ENCODE measurements at places on chromosomes 7 and 10. TPM values are rescaled to one million over a fixed set of nuclear protein-coding genes. Genes with fewer than 3 reads are reported as not detected.
A peak's percentile ranks its signal among the peaks of the same experiment; 100 is the strongest.

GRCh38 chr7:158477866-158478265, 109.8 kb downstream of the PTPRN2 start:
- no peaks in the 10 kb centered on the region for H3K27me3 ChIP-seq
- DNase-seq, result no peak
- H3K4me1 ChIP-seq, result no peaks in the 10 kb centered on the region
- H3K4me3 ChIP-seq, result no peak overlapping the region

GRCh38 chr7:16244469-16244868, 176.9 kb downstream of the CRPPA start:
- no peak overlapping the region for H3K4me3 ChIP-seq
- no peaks in the 10 kb centered on the region for H3K4me1 ChIP-seq
- H3K27me3 ChIP-seq, result no peaks in the 10 kb centered on the region
- no peak for DNase-seq
- no peak overlapping the region for H3K27ac ChIP-seq

DNA sequence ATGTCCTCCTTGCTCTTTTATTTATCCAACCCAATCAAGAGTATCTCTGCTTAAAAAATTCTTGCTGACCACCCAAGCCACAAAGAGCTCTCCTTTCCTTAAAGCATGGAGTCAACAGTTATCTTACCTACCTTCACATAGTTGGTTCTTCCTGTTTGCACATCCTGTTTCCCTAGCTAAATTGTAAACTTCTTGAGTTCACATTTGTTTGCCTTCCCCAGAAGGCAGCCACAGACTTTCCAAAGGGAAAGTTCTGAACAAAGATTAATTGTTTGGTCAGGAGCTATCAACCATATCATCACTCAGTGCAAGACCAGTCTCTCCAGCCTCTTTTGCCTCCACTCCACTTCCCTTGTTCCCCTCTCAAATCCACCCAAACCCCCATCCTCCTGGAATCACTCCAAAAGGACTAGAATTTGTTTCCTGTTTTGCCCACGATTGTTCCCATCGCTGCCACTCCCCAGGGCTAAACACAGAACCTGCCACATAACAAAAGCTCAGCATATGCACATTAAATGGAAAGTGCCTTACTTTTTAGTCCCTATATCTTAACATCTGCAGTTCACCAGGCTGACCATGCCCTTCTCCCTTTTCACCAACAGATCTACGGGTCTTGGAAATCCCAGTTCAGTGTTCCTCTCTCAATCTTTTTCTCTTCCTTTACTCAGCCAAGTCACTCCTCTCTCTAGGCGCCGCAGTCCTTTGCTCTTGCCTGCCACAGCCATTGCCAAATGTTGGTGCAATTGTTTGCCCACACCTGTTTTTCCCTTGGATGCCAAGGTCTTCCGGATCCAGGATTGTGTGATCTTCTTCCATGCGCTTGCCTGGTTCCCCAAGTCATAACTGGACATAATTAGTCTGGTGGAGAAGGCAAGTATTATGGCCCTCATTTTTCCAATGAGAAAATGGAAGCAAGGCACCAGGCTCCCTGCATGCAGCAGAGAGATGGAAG, 265.5 kb downstream of the KCNMA1 start:
- no peaks in the 10 kb centered on the region for H3K27me3 ChIP-seq
- DNase-seq, result no peak
- no peaks in the 10 kb centered on the region for H3K36me3 ChIP-seq
- H3K4me3 ChIP-seq, result no peak overlapping the region
- no peaks in the 10 kb centered on the region for H3K4me1 ChIP-seq

DNA sequence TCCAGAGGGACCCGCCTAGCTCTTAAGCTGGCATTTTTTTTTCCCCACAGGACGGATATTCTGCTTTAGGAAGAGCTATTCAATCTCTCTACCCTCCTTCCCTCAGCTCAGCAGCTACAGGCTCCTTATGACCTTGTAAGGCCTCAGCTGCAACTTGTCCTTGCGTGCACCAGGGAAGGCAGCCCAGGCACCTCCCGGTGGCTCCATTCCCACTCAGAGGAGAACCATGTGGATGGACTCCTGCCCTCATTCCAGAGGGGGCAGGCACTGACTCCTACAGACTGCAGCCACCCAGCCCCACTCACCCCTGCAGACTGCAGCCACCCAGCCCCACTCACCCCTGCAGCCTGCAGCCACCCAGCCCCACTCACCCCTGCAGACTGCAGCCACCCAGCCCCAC, 73.7 kb downstream of the ITIH5 start:
- peak overlapping the region; percentile 56 for H3K27ac ChIP-seq
- H3K27me3 ChIP-seq, result no peaks in the 10 kb centered on the region
- H3K4me3 ChIP-seq, result no peak overlapping the region
- DNase-seq, result no peak

BBIP1 gene
- total RNA-seq, result 15.2 TPM

ZMIZ1 gene
- 61.4 TPM for total RNA-seq

DNA sequence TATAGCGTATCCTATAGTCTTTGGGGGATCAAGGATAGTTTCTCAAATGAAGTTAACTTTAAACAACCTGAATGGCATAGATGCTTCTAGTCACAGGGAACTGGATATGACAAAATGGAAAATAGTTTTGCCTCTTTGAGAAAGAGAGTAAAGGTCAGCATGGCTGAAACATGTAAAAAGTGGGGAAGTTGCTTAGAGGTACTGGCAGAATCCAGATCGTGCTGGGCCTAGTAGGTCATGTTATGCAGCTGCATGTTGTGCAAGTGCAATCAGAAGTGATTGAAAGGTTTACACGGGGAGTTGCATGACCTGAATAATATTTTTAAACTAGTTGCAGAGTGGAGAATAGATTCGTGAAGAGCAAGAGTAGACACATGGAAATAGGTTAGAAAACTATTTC, 201.1 kb upstream of the HDAC9 start:
- H3K27ac ChIP-seq, result no peak overlapping the region
- no peak overlapping the region for H3K4me3 ChIP-seq
- no peaks in the 10 kb centered on the region for H3K36me3 ChIP-seq
- no peak for DNase-seq
- H3K4me1 ChIP-seq, result peaks cover 8% of the 10 kb centered on the region

Data from vagina (tissue), 2 donors.